HL-60 (cell line): ENCODE measurements at places on chromosomes 7 and 10.

DNA sequence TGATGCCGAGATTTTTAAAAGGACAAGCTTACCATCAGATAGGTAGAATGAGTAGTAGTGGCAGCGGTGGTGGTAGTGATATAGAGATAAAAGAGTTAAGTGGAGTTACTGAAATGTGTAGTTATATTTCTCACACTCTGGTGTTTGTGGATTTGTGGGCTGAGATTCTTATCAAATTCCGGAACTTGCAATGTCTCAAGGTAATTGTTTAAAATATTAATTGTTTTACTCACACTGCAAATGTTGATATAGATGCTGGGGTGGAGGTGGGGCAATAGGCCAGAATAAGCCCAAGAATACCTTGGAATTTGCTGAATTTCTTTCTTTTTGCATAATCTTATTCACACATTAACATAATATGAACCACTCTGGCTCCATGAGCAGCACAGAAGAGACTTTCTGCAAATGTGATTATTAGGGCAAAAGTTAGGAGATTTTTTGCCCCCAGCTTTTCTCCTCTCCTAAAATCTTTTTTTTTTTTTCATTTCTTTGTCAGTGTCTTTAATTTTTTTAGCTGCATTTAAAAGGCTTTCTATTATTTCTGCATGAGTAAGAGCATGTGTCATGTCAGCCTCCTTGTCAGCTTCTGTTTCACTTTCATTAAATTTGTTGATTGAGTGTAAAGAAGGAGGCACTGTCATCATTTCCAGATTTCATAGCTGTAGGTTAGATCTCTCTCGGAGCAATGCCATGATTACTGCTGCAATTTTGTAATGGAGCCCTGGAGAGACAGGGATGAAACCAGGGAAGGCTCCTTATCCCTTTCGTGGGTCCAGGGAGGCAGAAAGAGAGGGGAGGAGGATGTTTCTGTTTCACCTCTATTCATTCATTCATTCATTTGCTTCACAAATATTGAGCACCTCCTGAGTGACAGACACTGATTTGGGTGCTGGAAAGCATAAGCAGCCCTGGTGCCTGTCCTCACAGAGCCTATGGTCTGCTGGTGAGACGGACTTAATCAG, 13.1 kb upstream of the SGMS1 start:
- no peak for DNase-seq

DNA sequence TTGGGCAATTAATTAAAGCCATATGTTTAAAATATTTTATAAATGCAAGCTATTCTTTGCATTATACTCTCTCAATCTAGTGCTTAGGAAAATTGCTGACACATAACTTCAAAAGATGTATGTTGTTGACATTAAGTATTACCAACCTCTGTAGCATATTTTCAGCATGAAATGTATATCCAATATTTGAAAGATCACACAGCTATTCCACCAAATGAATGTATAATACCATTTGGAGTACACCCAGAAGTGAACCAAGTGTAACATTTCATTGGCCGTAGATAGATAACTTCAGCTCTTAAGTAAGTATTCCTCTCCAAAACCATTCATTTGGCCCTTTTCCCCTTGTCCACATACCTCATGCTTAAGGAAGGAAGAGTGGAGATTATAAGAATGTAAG, 104.6 kb downstream of the HECTD2 start:
- DNase-seq, result no peak

- DNase-seq, result no peak
Observed at GRCh38 chr7:7519056-7519455, 16.6 kb downstream of the COL28A1 start.

DNA sequence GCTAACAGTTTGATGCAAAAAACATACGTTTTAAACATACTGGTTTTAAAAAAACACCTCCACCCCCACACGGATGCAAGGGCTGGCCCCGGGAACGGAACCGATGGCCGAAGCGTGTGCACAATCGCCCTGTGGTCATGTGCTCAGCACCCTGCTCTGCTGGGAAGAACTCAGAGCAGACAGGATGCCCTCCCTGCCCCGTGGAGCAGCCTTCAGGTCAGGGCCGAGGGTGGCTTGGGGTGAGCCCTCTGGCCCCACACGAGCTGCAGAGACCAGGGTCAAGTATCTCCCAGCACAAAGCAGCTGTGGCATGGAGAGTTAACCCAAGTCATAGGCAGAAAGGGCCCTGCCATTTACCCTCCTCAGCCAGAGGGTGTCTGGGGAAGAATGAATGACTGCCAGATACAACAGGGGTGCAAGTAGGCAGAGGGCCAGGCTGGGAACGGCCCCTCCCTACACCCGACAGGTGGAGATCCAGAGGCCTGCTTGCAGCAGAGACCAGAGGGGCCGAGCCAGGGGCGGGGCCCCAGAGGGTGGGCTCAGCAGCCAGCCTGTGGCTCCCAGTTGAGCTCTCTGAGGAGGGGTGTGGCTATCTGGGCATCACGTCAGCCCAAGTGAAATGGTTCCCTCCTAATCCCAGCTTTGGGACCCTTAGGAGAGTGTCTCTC, 56.8 kb downstream of the ZRANB1 start:
- DNase-seq, result no peak

- DNase-seq, result no peak
Observed at GRCh38 chr10:123926401-123927264, 35.0 kb upstream of the CPXM2 start.

GRCh38 chr10:125533866-125534265, 149.1 kb downstream of the TEX36 start:
- no peak for DNase-seq

DNA sequence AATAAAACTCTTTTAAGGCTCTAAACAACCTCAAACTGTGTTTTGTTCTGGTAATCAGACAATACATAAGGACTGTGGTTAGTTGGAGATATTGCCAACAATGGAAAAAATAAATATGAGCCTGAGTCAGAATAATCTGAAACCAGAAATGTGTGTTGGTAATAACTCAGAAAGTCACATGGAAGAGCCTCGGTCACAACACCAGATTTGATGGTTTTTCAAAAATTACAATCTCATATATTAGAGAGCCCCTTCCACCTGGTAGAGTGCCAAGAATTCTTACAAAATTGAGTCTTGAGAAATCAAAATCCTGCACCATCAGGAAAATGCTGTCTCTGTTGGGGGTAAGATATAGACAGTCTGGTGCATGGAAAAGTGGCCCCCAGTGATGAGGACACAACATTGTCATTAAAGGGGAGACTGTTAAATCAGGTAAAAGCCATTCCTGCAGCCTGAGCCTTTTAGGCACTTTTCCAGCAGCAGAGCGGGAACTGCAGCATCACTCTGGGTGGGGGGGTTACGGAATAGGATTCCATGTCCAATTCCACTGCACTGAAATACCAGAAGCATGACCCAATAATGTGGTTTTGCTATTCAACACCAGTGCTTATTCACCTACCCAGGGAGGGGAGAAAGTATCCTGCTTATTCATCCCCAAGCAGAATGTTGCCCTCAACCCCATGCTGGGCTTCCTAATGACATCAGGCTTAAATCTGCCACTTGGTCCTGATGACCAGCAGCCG, 9.5 kb upstream of the ADAM12 start:
- no peak for DNase-seq

DNA sequence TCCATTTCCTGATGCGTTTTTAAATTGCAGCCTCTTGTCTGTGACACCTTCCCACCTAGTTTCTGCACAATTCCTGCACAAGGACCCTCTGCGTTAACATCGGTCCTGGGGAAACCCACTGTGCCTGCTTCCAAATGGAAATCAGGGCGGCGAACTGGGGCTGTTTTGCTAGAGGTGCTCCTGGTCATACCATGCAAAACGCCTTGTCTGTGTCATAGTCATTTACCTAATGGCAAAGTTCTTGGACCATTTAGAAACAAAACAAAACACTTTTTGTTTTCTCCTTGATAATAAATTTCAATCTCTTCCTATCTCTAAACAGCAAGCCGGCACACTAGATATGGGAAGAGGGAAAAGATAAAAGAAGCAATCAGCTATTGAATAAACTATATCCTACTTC, 206.9 kb upstream of the KLF14 start:
- DNase-seq, result no peak

- DNase-seq, result no peak
Observed at GRCh38 chr7:129066290-129067131, 11.6 kb upstream of the TNPO3 start.

DNA sequence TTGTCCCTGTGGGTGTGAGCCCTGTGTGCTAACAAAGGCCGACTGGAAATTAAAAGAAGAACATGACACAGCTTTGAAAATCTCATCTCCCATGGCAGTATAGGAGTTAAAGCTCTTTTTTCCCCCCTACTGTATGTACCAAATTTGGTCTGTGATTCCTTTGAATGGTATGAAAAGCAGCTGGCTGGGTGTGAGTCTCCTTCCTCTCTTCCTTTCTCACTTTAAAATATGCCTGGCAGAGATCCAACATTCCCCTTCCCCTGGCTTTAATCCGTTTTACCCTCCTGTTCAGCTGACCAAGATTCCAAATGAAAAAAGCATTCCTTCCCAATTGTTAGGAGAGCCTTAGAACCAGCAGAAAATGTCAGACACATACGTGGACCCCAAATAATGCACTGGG, 225.0 kb upstream of the CELF2 start:
- DNase-seq, result no peak

GRCh38 chr10:615583-616152, 73.8 kb downstream of the DIP2C start:
- no peak for DNase-seq

DNA sequence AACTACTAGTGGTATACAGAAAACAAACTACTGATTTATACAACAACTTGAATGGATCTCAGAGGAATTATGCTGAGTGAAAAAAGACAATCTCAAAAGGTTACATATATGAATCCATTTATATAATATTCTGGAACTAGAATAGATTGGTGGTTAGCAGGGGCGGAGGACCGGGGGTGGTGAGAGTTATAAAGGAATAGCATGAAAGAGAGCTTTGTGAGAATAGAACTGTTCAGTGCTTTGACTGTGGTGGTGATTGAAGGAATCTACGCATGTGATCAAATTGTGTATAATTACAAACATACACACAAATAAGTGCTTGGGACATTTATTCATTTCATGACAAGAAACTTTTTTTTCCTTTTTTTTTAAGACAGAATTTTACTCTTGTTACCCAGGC, 19.6 kb downstream of the RAB19 start:
- no peak for DNase-seq

GRCh38 chr10:12252882-12253546, 57.0 kb downstream of the CDC123 start:
- DNase-seq, result no peak

DNA sequence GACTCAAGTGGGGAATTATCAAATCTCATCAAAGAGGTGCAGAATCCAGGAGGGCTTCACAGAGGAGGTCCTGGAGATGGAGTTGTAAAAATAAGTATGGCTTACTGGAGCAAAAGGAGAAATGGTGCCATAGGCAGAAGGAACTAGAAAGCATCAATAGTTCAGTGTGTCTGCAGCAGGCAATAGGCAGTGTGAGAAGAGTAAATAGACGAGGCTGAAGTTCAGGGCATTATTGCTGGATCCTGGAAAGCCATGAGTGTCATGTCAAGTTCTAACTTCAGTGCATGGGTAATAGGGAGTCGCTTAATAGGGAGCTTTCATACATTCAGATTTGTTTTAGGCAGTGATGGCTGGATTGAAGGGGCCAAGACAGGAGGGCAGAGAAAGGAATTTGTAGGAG, 39.3 kb downstream of the CYP26A1 start:
- DNase-seq, result no peak

GRCh38 chr10:1291178-1292090, 235.2 kb downstream of the WDR37 start:
- DNase-seq, result no peak

GRCh38 chr10:89588671-89589070, 53.3 kb upstream of the SLC16A12 start:
- no peak for DNase-seq

DNA sequence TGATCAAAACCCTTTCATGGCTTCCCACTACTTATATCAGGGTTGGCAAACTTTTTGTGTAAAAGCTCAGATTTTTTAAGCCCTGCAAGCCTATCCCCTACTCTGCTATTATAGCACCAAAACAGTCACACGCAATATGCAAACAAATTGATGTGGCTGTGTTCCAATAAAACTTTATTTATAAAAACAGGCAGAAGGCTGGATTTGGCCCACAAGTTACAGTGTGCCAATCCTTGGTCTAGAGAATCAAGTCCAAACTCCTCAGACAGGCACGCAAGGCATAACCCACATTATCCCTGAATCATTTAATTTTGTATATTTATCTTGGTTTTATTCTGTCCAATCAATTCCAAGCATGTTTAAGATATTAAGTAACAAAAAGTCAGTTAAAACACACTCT, 71.9 kb downstream of the SGMS1 start:
- DNase-seq, result no peak

- no peak for DNase-seq
Observed at GRCh38 chr7:45898222-45898621, 9.9 kb downstream of the IGFBP1 start.

DNA sequence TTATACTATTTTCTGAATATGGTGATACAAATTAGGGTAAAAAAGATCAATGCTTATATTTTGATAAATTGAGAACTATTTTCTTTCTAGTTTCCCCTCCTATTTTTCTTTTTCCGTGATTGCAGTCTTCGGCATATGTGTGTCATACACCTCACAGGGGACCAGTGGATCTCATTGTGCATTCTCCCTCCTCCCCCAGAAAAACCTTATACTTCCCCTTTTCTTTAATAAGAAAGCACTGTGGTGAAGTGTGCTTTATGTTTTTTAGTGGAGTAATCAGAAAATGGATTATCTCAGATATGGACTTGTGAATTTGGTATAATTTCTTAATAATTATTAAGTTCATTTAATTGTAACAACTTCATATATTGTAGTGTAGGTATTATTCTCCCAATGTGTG, 72.8 kb downstream of the BICC1 start:
- peak; percentile 27 for DNase-seq

DNA sequence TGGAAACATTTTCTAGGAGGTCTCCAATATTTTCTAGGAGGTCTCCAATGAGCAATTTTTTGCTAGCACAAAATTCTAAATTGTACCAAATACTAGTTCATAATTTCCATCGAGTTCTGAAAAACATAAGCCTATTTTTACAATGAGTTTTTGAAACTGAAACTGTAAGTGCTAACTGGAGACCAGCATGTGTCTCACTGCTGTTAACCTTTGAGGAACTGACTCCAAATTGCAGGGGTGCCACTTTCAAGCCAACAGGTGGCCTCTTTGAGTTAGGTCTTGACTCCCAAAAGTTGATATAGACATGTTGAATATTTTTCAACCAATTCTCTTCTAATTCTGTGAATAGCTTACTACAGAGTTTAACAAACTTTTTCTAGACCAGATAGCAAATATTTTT, 58.8 kb downstream of the CAV1 start:
- DNase-seq, result no peak

GRCh38 chr10:108544500-108545120, 1378.7 kb downstream of the XPNPEP1 start:
- DNase-seq, result peak; percentile 63

DNA sequence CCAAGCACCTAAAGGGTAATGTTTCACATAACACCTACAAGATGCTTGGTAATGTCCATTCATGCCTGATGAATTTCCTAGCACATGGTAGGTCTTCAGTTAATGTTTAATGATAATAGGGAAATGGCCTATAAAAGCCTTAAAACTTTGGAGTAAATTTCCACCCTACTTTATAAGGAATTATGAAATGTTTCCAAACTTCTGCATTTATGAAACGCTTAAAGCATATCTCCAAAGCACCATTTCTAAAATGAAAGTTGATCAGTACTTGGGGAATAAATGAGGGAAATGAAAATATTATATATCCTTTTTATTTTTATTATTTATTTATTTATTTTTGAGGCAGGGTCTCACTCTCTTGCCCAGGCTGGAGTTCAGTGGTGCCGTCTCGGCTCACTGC, 51.8 kb downstream of the INPP5F start:
- no peak for DNase-seq

- DNase-seq, result no peak
Observed at GRCh38 chr10:94402843-94403379, 570 bp downstream of the TBC1D12 start.

GRCh38 chr7:73976761-73977618, 51.0 kb upstream of the ELN start:
- no peak for DNase-seq
